Stimulated activated CD4-positive, alpha-beta T cell treated with anti-CD3 and anti-CD28 coated beads, Interleukin-2, amount 100 ng/mL, for 48 hours (primary cell): ENCODE measurements at places on chromosomes 1 and 21.

GRCh38 chr1:40625076-40625475 lies 40.4 kb downstream of the RIMS3 start:
- DNase-seq = no peak

GRCh38 chr1:147171399-147172167 lies 687 bp downstream of the PRKAB2 start:
- no peak for DNase-seq

DNA sequence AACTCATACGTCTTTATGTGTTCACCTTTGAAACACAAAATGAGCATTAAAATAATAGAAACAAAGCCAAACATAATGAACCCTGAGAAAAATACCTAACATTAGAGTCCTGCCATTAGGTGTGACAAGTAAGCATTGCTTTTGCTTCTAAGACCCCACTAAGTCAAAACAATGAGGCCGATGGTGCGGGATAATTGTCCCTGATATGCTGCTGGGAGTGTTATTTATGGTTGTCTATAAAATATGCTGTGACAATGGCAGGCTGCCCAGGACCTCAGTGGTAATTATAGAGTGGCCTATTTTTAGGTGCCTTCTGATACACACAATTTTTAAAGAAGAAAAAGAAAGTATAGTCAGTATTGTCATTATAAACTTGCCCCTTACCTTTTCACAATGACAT lies 1423.1 kb downstream of the AMY1C start:
- no peak for DNase-seq

DNA sequence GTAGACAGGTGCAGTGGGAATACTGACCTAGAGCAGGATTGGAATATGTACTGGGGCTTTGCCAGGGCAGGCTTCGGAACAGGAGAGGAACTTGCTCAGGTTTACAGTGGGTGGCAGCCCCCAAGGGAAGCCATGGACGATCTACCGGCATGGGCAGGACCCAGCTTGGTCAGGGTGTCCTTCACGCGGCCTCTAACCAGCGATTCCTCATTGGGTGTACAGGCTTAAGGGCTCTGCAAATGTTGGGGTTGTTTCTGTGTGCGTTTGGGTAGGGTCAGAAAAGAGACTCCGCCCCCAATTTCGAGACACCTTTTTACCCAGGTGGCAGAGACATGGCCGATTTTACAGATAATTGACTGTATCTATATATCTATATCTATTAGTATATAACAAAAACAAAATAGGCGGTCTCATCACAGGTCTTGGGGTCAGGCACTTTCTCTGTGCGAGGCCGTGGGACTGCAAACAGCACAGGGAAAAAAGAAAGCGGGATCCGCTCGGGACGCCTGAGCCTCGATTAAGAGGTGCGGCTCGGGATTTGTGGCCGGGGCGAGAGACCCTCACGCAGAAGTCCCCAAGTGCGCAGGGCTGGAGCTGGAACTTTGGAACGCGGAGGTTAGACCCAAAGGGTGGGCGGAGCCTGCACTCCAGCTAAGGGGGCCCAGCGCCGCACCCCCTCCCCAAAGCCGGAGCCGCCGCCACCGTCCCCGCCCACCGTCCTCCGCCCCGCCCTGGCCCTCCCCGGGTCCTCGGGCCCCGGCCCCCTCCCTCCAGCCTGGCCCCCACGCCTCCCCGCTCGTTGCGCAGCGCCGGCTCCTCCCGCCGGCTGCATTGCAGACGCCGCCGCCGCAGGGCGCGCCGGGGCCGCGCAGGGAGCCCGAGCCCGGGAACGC lies 67.5 kb upstream of the VAMP3 start:
- DNase-seq = no peak

DNA sequence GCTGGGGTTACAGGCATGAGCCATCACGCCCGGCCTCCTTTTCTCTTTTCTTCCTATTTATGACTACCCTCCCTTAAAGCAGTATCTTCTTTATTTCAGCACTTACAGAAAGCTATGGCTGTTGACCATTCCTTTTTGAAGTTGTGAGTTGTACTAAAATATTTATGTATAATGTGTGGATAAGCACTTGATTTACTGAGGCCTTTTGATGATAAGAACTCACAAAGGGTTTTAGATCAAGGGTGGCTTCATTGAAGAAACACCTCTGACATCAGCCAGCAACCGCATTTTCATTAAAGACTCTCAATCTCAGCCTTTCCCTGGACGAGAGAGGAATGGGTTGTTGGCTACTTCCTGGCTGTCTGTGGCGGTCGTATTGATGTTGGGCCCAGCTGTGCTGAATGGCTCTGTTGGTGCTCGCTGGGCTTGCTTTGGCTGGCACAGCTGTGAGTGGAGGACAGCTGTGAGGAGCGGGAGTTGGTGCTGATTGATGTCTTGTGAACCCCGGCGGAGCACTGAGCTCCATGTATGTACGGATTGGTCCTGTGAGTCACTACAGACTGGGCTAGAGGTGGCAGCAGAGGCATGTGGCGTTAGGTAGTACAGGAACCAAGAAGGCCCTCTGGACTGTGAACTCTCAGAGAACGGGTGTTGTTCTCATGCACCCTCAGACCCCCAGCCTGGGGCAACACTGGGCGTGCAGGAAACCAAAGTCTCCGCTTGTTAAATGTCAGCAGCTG lies 208.8 kb downstream of the KIF26B start:
- no peak for DNase-seq

DNA sequence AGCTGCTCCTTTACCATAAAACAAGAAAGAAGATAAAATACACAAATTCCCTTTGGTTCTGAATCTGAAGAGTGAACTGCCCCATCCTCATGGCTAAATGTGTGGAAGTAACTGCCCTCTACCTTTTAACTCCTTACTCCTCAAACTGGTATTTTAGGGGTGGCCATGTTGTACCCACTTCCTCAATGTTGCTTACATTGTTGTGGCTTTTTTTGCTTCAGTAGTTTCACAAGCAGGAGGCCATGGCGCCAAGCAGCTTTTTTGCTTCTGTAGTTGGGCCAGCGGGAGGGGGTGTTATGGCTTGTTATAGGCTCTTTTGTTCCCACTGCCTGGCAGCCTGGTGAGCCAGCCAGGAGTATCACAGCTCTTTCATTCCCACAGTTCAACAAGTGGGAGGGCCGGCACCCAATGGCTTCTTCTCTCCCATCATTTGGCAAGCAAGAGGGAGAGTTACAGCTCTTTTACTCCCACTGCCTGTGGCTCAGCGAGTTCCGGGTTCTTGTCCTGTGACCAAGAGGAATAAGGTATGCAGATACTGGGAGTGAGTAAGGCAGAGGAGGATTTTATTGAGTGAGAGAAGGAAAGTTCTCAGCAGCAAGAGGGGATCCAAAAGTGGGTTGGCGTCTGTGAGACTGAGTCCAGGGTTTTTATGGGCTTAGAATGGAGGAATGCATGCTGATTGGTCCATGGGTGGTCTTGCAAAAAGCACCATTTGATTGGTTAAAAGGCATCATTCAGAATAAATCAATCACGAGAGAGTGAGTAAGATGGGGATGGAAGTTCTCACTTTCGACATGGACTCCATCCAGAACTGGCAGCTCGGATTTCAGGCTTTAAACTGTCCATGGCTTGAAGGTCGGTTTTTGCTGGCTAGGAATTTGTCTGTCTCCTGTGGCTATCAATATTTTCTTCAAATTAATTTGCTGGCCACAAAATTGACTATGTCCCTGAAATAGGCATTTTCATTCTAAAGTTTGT lies 429.6 kb downstream of the HLX start:
- DNase-seq = no peak

GRCh38 chr1:247453245-247453644 lies 4.7 kb downstream of the OR2B11 start:
- DNase-seq = no peak

DNA sequence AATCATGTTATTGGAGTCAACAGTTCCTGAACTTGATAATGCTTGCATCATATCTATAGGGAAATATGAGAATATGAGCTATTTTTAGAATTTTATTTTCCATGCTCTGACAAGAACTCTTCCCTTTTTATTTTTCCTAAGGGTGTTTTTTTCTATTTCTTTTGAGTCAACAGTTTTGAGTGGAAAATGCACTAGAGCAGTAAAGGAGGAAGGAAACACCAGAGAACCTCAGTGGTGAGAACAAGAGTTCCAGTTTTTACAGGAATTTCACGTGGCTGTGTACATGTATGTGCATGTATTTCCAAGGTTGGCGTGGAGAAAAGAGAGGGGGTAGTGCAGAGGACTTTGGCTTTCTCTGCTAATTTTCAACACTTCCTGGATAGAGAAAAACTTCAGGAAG lies 63.6 kb upstream of the TNFSF18 start:
- no peak for DNase-seq

DNA sequence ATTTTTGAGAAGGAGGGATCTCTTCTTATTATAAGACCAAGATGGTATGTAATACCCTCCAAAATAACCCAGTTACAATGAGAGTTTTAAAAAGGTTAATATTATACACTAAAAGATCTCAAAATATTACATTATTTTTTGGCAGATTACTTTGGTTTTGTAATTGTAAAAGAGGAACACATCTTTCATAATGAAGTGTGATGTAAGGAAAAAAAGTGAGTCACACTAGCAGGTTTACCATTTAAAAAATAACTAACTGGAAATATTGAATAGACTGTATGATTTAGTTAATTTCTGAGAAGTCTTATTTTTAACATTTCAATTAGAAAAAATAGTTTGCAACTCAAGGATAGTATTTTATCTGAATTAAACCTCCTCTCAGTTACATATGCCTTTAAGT lies 1.1 kb downstream of the F5 start:
- no peak for DNase-seq

DNA sequence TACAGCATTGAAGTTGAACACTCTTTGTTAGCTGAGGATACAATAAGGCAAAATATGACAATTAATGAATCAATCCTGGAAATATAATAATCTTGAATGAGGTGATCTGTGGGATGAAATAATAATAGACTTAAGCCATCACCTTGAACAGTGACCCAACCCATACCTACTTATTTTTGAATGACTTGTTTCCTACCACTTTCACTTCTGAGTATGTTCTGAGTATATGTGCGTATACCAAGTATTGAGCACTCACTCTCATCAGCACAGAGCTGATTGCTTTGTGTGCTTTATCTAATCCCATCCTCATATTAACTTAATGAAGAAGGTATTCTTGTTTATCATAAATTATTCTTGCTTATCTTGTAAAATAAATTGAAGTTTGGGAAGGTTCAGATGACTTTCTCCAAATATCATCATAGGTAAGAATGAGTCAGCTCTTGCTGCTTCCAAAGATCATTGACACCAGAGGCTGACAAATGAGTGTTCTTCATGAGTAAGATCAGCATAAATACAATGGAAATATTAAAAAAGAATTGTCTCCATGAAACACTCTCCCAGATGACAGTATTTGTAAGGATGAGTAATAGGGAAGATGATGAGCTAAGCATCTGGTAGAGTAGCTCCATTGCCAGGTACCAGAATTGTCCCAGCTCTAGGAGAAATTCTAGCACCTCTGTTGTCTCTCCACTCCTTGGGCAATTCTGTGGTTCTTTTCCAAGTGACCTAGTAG lies 198.1 kb upstream of the KIAA0040 start:
- DNase-seq = no peak

GRCh38 chr1:69319287-69319686 lies 248.4 kb upstream of the LRRC7 start:
- DNase-seq = no peak

DNA sequence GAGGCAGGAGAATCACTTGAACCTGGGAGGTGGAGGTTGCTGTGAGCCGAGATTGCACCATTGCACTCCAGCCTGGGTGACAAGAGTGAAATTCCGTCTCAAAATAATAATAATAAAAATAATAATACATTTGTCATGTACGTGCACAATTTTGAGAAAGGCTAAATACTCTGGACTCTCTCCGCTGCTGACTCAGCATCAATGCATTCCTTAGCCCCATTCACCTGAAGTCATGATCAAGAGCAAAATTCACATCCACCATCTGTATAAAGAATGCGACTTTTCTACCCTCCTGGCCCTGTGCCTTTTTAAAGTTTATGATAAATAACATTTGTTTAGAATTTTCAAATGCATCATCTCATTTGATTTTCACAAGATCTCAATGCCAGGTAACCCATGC lies 35.5 kb upstream of the MAP1LC3C start:
- no peak for DNase-seq

- DNase-seq = no peak
These were observed 51.2 kb upstream of the ADAM30 start for GRCh38 chr1:119947468-119947867.

- no peak for DNase-seq
These were observed 126.1 kb downstream of the GDAP2 start for GRCh38 chr1:117803318-117803717.

DNA sequence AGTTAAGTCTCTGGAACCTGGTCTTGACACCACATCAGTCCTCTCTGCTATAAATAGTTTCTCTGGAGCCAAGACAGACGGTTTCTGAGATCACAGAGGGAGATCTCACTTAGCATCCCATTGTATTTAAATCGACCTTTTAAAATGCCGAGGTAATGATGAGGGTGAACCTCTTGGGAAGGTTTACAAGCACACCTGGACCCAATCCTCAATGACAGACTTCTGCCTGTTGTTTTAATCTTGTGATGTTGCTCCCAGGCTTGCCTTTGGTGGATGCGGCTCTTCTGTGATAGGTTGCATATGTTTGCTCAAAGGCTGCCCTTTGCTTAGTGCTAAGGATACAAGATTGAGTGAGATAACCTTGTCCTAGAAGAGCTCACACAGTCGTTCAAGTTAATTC lies 104.6 kb upstream of the L1TD1 start:
- DNase-seq = no peak

DNA sequence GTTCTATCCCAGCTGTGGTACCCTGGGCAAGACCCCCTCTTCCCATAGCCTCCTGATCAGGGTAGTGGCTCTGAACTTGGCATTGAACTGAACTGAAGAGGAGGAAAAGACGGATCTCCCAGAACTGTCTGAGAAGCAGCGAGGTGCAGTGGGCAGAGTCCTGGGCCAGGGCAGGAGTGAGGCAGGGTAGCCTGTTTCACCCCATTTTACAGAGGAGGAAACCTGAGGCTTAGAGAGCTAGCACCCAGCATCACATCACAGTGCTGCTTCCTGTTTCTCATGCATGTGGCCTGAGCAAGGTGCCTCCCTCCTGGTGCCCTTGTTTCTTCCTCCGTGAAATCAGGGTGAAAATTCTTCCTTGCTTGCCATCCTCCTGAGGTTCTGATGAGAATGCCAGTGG lies 17.1 kb downstream of the ZNF362 start:
- DNase-seq = no peak

GRCh38 chr1:92459871-92460320 lies 26.8 kb downstream of the GFI1 start:
- DNase-seq = no peak

DNA sequence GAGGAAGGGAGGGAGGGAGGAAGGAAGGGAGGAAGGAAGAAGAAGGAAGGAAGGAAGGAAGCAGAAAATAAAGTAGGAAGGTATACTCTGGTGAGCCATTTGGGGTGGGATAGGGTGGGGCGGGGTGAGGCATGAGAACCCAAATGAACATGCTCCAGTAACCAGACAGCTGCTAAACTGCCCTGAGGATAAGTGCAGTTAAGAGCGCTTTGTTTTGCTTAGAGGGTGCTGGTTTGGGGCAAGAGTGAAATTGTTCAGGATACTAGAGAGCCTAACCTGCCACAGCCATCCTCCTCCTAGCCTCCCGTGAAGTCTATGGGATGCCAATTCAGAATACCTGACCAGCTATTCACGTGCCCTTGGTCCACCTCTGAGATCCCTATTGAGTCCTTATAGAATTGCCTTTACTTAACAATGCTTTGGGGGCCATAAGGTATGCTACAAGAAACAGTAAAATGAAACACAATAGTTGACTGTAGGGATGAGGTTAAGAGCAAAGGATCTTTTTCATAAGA lies 59.0 kb upstream of the ATF3 start:
- no peak for DNase-seq
